ENCODE measurements at places on chromosomes 7 and 10.

DNA sequence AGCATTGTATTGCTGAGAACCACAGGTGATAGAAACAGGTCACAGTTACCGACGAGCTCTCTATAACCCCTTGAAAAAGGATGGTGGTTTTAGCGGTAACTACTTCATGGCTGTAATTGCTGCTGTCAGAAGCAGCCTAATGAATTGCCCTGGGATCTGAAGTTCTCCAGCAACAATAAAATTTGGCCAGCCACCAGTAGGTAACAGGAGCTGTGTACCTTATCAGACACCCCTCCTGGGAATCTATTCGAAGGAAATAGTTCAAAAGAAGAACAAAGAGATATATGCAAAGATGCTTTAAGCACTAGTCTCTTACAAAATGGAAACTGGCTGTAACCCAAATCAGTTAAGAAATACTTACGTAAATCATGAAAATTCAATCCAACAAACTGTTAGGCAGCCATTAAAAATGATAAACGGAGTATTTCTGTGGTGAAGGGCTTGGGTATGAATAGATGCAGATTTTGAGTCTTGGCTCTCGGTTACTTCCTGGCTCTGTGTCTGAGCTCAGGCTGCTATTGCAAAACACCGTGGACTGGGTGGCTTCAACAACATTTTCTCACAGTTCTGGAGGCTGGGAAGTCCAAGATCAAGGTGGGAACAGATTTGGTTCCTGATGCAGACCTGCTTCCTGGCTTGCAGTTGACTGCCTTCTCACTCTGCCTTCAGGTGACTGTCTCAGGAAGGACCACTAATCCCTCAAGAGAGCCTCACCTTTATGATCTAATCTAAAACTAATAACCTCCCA, 1.6 kb downstream of the MSRB2 start:
- peak; percentile 86 for DNase-seq

- peak; percentile 81 for DNase-seq
These were observed 37.2 kb downstream of the PIK3AP1 start for GRCh38 chr10:96683065-96683464.

DNA sequence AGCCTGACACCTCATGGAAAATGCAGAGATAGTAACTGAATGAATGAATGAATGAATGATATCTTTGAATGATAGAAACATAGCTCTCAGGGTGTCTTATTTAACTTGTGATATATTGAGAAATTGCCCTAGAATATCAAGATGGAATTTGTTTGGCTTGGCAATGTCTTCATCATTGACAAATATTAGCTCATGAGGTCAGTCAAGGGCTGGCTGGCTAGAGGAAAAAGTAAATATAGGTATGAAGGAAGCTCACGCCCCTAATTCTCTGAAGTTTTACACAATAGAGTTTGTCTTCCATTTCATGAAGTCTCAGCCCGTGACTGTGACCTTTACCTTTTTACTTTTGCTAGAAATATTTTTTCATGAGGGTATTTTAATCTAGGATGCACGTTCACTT, 305.2 kb downstream of the ADARB2 start:
- DNase-seq, result no peak

DNA sequence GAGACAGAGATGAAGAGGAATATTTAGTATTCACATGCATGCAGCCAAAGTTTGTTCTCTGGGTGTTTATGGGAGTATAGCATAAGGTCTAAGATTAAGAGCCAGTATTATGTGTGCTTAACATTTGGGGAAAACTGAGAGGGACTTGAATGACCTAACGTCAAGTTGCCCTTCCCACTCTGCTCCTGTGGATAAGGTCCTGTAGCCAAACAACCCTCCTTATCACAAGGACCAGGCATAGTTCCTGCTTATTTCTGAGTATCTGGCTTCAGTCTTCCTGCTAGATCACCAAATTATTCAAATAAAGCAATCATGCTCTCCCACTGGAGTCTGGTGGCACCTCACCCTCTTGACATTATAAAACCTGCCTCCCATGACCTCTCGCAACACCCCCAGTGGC, 137.9 kb upstream of the SEMA3E start:
- no peak for DNase-seq

- peak; percentile 21 for DNase-seq
These were observed 608 bp downstream of the HHEX start for GRCh38 chr10:92690211-92690914.

- peak; percentile 94 for DNase-seq
These were observed 120.6 kb downstream of the PRPF18 start for GRCh38 chr10:13707156-13707881.

DNA sequence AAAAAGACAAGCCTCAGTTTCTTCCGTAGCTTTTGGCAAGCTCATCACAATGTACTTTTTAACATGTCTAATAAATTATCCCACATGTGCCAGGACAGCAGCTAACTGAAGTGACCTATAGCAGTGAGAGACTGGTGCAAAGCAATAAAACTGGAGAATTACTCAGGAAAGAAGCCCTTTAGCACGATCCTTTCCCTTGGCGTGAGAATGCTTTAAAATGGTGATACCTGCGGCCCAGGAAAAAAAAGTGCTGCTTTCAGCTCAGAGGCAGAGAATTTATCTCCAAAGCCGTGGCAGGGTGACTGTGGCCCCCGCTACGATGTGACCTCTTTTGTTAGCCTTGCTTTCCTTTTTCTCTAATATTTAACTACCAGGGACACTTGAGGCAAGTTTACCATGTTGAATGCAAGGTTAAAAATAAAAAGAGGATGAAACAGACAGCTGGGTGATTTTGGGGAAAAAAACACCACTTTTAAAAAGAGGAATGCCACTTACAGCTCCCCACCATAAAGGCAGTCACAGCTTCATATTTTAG, 184.0 kb downstream of the FANK1 start:
- no peak for DNase-seq

DNA sequence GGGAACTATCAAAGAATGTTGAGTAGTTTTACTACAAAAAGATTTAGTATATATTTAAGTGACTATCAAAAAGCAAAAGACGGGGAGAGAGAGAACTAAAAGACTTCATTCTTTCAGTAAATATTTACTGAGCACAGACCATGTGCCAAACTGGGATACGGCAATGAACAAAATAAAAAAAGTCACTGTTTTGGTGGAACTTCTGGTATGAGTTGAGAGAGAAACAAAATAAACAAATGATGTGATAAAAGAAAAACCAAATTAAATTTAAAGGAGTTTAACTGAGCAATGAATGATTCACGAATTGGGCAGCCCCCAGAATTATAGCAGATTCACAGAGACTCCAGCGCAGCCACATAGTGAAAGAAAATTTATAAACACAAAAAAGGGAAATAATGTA, 17.8 kb upstream of the AKAP9 start:
- DNase-seq, result no peak

DNA sequence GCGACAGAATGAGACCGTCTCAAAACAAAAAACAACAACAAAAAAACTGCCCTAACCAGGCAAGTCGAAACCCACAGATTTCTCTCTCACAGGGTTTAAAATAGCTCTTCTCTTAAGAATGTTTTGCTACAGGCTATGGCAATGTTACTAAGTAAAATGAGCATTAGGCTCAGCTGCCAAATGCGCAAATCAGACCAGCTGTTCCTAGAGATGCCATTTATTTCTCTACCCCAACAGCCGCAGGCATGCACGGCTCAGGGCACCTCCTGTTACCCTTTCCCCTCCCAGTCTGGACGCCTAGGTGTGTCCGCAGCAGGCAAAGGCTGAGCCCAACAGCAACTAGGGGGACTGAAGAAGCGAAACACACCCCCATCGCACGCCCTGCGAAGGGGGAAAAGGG, 168.3 kb upstream of the MBL2 start:
- DNase-seq, result no peak

- peak; percentile 22 for DNase-seq
These were observed 39.2 kb downstream of the MEOX2 start for GRCh38 chr7:15647309-15647708.

- no peak for DNase-seq
These were observed 296.4 kb upstream of the MKLN1 start for GRCh38 chr7:131031099-131031868.

DNA sequence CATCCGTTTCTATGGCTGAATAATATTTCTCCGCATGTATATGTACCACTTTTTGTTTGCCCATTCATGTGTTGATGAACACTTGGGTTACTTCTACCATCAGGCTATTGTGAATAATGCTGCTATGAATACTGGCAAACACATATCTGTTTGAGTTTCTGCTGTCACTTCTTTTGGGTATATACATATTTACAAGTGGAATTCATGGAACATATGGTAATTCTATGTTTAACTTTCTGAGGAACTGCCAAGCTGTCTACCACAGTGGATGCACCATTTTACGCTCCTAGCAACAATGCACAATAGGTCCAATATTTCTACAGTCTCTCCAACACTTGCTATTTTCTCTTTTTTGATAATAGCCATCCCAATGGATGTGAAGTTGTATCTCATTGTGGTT, 5.5 kb upstream of the ZNF488 start:
- DNase-seq, result no peak

GRCh38 chr7:108324053-108325038, 131.9 kb downstream of the NRCAM start:
- no peak for DNase-seq

DNA sequence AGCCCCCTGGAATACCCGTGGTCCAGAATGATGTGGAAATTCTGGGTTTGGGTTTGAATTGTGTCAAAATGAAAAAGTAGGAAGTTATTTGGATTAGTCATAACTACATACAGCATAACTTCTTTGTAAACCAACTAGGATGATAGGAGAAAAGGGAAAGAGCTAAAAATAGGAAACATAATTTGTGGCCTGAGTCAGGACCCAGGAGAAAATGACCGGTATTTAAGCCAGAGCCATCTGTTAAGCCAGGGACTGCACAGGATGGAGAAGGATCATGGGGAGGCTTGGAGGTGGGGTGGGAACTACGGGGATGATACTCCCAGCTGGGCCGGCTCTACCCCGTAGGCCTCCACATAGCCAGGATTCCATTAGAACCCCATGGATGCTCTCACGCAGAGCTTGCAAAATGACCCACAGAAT, 98.6 kb downstream of the MYOF start:
- peak; percentile 96 for DNase-seq

GRCh38 chr7:124489925-124490324, 275.7 kb downstream of the GPR37 start:
- DNase-seq, result no peak

- no peak for DNase-seq
These were observed 5.0 kb downstream of the AVPI1 start for GRCh38 chr10:97682042-97682441.

- DNase-seq, result peak; percentile 45
These were observed 44.6 kb downstream of the TAX1BP1 start for GRCh38 chr7:27784399-27785053.

GRCh38 chr7:137439829-137440825, 96.6 kb upstream of the PTN start:
- DNase-seq, result peak; percentile 70

GRCh38 chr7:151537818-151538561, 18.3 kb upstream of the RHEB start:
- no peak for DNase-seq

DNA sequence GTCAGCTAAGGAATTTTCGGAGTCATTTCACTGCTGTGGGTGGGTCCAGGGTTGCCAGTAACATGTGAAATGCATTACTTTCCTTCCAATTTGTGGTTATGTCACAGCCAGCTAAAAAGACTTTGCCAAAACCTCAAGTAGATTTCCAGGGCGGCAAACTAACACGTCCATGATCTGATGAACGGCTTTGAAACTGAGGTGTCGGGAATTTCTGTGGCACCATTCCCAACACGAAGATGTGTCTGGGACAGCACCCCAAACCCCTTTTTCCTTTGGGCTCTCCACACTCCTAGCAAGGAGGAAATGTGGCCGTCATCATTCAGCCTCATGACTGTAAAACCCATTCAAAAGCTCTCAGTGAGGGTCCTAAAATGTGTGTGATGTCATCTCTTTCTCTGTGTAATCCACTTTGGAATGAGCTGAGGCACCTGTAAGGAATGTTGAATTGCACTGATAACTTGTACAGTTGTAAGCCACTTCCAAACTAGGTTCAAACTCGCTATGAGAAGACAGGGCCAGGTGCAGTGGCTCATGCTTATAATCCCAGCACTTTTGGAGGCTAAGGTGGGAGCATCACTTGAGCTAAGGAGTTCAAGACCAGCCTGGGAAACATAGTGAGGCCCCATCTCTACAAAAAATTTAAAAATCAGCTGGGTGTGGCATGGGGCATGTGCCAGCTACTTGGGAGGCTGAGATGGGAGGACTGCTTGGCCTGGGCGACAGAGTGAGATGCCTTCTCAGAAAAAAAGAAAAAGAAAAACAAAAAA, 146.1 kb upstream of the FRMD4A start:
- DNase-seq, result peak; percentile 86

DNA sequence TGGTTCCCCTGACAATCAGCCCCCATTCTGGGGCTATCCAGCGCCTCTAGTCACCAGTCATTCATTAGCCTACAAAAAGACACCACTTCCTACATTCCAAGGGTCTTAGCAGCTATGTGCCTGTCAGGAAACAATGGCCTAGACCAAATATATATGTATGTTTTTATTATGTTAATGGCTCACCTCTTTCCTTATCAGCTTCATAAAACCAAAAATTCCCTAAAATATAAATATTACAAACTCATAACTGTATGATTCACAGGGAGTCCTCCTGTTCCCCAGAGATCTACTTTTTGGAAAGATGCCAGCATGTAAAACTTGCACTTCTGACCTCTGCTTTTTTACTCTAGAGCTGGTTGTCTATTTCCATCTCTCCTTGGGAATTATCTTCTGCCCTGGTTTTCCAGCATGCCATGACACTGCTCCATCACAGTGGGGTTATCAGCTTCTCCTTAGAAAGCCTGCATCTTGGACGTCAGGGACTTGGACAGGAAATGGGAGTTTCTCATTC, 79.2 kb downstream of the ABCA13 start:
- DNase-seq, result peak; percentile 30

DNA sequence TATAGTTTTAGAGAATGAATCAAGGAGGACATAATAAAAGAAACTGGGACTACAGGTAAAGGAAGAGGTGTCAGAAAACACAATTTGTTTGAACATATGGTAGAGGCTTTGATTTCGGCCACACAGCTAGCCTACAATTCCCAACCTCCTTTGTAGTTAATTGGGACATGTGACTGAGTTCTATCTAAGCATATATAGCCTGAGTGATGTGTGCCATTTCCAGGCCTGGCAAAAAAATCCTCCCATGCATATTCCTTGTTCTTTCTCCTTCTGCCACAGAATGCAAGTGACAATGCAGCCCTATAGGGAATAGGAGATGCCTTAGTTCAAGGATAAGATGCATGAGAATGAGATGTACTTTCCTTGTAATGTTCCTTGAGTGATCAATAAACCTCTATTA, 590.7 kb upstream of the STEAP1 start:
- DNase-seq, result no peak

- no peak for DNase-seq
These were observed 15.5 kb upstream of the CPXM2 start for GRCh38 chr10:123906884-123907652.

GRCh38 chr7:110944966-110945644, 145.8 kb upstream of the LRRN3 start:
- DNase-seq, result peak; percentile 4

GRCh38 chr7:115230882-115231571, 309.1 kb downstream of the MDFIC start:
- peak; percentile 92 for DNase-seq

GRCh38 chr10:122323941-122324675, 50.4 kb upstream of the PLEKHA1 start:
- no peak for DNase-seq

GRCh38 chr7:108211382-108212201, 81.4 kb upstream of the LAMB4 start:
- peak; percentile 41 for DNase-seq

Data from fibroblast of skin of abdomen (primary cell).